ENCODE measurements at places on chromosomes 3 and 15.

DNA sequence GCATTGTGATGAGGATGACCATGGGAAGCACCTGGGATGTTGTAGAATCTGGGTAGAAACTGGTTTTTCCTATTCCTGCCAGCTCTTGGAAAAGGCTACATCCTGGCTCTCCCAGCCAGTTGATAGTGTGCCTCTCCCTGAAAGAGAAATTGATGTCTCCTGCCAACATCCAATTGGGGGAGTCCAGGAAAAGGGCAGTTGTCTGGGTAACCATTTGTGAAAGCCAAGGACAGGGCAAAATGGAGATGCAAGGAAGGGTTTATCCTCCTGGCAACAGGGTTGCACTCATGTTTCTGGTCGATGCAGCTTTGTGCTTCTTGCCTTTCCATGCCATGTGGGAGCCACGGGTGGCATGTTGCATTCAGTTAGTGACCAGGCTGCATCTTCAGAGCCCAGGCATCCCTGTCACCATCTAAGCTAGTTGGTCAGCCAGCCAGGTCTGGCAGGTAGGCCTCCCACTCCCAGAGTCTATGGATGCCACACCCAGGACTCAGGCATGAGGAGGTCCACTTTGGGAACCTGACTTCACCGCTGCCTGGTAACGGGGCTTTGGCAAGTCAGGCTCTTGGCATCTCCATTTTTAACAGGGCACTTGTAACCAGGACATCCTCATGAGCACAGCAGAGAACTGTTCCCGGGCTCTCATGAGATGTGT lies 153.5 kb downstream of the DNAJB8 start:
- DNase-seq: no peak

GRCh38 chr3:81352867-81353266 lies 408.6 kb downstream of the GBE1 start:
- no peak for DNase-seq

DNA sequence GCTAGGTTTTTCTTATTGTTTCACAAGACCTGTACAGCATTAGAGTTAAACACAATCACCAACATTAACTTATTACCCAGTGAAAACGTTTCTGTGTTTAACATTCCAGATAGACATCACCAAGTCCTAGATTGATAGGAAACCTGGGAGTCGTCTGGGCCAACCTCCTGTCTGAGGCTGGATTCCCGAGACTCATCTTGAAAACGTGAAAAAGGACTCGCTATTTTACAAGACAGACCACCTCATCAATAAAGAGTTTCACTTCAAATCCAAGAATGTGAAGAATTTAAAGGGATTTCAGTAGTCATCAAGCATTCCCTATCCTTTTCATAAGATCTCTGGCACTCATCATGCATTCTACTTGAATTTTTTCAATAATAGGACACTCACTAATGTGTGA lies 626.6 kb downstream of the MCTP2 start:
- DNase-seq: no peak

DNA sequence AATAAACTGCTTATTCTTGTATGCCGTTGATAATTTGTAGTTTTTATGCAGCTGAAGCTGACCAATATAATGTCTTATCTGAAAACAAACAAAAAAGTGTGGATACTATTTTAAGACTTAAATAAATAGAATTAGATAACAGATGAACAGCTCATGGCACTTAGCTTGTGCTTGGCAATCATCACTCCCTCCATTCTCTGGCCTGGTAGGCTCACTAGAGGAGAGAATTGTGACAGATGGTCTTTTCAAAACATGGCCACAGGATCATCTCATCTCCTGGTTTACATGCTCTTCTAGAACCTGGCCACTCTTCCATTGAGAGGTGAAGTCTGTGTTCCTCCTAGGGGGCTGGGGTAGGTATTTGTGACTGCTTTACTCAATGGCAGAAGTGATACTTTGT lies 58.4 kb upstream of the RBP1 start:
- no peak for DNase-seq

DNA sequence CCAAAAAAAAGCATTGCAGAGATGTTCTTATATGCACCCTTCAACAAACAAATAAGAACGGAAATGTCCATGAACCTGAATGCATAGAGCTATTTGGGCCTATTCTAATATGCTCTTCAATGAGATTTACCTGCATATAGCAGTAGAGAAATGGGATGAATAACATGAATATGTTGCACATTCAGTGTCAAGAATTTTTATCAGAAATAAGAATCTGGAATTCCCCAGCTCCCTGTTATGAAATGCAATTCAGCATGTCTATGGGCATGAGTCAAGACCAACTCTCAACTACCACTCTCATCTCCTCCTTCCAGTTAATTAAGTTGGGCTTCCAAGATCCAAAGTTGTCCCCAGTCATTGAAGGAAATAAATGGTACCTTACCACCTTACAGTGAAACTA lies 133.7 kb upstream of the ALCAM start:
- DNase-seq: no peak

- no peak for DNase-seq
Observed at GRCh38 chr15:63905558-63906265, 72.0 kb upstream of the HERC1 start.

GRCh38 chr15:25690673-25691543 lies 172.2 kb downstream of the ATP10A start:
- no peak for DNase-seq

- no peak for DNase-seq
Observed at GRCh38 chr3:180073561-180073960, 36.8 kb upstream of the PEX5L start.

GRCh38 chr3:72891053-72891855 lies 3.4 kb downstream of the GXYLT2 start:
- no peak for DNase-seq

DNA sequence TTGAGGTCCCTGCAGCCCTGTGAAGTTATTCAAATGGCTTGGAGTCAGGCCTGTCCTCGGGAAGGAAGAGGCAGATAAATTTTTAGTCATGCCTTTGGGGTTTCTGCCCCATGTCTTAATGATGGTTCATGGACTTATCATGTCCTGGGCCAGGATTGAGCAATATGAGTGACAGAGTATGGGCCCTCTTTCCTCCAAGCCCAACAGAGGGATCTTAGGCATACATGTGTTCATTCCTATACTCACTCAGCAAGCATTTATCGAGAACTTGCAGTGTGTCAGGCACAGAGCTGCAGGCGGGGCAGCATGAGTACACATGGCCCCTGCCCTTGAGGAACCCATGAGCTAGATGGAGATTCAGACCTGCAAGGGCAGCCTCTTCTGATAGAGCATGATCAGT lies 6.2 kb downstream of the ESYT3 start:
- DNase-seq: no peak

DNA sequence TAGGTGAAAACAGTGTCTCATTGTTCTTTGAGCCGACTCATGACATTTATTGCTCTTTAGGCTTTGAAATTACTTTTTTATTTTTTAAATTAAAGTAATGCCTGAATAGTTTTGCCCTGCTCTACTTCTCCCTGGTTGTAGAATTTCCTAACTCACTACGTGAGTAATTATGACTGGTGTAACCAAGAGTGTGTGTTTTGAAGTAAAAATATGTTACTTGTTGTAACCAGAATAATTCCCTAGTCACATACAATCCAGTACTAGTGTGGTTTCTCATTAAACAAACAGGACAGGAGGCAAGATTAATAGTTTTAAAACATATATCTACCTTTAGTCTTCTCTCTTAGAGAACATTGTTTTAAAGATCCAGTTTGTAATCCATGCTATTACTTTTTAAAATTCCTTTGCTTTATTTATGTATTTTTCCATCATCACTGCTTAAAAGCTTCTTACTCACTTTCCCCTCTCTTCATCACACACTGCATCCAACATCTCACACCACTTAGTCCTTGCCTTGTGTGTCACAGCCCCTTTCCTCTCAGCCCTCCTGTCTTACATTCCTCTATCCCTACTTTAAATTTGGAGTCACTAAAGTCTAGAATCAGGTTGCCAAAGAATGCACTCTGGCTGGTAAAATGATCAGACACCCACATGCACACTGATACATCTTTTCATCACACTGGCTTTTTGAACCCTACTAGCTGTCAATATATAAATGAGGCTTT lies 219.7 kb downstream of the WNT5A start:
- no peak for DNase-seq

- no peak for DNase-seq
Observed at GRCh38 chr3:54818942-54819341, 108.9 kb downstream of the LRTM1 start.

- DNase-seq: no peak
Observed at GRCh38 chr3:133872161-133872560, 23.5 kb downstream of the RAB6B start.

DNA sequence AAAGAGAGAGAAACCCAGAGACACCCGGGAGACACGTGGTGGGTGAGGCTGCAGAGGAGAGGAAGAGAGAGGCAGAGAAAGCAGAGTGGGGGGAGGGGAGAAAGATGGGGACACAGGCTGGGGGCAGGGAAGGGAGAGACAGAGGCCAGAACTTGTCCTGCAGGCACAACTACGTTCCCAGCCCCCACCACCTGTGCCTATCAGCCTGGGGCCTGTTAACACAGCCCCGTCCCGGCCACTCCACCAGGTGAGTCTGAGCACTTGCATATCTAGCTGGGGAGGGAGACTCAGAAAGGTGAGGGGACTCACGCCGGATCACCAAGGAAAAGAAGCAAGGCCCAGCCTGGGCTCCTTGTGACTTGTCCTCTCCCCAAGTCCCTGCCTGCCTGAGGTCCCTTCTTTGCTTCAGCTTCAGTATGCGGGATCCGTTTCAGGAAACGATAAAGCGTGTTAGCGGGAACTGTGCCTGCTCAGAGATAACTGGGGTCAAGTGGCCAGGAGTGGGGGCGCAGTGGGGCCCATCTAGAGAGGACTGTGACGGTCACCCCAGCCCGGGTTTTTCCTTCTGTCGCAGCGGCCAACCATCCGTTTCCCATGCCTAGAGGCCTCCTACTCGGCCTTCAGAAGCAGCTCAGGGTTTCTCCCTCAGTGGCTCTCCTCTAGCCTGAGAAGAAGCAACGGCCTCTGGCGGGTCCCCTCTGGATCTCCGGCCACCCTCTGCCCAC lies 10.3 kb downstream of the LINGO1 start:
- DNase-seq: no peak

DNA sequence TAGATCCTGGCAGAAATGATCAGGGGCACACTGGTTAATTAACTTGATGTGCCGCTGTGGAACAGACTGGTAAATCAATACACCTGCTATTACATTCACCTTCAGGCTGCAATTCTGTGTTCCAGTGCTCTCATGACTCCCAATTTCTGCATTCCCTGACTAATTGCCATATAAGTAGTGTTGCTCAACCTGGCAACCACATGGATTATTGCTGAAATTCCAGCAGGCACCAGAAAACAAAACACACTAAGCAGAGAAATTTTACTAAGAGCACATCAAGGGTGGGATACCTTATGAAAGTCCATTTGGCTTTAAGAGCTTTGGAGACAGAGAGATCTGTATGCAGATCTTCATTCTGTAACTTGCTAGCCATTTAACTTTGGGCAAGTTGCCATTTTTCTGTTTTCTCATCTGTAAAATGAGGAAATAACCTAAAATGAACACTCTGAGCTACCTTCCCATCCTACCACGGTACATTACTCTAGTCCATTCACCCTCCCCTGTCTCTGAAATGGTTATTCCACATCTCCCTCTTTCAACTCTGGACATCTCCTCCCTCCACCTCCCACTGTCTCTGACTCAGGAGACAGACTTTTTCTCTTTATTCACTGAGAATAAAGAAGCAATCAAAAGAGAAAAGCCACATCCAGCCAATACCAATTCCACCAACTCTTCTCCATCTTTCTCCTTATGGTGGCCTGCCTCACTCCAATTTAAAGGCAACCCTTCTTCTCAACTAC lies 54.6 kb downstream of the STAC start:
- no peak for DNase-seq

- no peak for DNase-seq
Observed at GRCh38 chr3:21117370-21117769, 633.6 kb downstream of the ZNF385D start.

GRCh38 chr15:83248151-83249029 lies 36.1 kb downstream of the BNC1 start:
- DNase-seq: no peak

GRCh38 chr3:59502806-59503205 lies 453.0 kb upstream of the CFAP20DC start:
- DNase-seq: peak; percentile 4

DNA sequence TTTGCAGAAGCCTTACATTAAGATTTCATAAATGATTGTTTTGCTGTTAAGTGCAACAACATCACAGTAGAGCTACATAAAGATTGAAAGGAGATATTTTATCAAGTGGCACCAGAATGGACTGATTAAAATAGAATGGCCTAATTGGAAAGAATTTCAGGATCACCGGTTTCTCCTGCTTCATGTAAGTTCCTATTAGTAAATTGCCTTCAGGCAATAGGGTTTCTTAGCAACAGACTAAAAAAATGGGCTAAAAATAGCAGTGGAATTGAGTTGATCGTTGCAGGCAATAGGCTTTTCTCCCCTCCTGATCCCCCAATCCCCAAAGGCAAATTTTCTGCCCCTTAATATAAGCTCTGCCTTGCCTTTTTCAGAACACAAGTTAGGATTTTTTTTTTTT lies 917 bp downstream of the LNP1 start:
- no peak for DNase-seq

- DNase-seq: no peak
Observed at GRCh38 chr15:78933823-78934654, 10.8 kb downstream of the CTSH start.

GRCh38 chr3:137150825-137151224 lies 193.0 kb downstream of the IL20RB start:
- DNase-seq: no peak

- DNase-seq: no peak
Observed at GRCh38 chr3:187042346-187042745, 97.0 kb downstream of the RPL39L start.

- DNase-seq: no peak
Observed at GRCh38 chr15:69543681-69544364, 91.2 kb downstream of the RPLP1 start.

Measured in GOT3 (cell line).